ENCODE measurements at places on chromosomes 1 and 21.
A peak's percentile ranks its signal among the peaks of the same experiment; 100 is the strongest.

- DNase-seq: no peak
Observed at GRCh38 chr1:16276302-16277030, 39.5 kb upstream of the CPLANE2 start.

DNA sequence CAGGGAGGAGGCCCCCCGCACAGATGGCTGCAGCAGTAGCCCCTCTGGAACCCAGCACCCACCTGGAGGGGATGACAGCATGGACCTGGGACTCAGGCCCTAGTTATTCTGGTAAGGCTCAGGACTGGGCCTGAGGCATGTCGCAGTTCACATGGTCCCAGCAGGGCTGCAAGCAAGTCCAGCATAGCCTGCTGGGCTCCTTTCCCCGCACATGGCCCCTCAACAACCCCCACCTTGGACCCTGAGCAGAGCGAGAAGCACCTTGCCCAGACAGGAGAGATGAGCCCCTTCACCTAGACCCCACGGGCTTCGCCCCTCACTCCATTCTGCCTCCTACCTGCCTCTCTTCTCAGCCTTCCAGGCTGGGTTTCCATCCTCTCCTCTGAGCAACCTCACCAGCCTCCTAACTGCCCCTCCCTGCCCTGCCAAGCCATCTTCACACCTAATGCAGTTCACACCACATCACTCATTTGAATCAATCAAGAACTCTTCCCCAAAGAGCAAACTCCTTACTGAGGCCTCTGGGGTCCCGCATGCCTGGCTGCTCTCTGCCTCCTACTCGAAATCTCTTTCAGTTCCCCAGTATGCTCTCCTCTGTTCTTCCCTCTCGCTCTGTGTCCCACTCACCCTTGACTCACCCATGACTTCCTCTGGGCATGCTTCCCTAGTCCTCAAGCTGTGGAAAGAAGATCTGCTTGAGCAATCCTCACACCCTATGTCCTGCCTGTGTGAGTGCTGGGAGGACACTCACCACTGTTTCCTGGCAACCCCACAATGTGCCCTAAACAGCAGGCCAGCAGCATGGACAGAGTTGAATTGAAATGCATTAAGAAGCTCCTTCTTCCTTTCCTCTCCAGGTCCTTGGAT is 9.4 kb upstream of the THEMIS2 start:
- no peak for DNase-seq

DNA sequence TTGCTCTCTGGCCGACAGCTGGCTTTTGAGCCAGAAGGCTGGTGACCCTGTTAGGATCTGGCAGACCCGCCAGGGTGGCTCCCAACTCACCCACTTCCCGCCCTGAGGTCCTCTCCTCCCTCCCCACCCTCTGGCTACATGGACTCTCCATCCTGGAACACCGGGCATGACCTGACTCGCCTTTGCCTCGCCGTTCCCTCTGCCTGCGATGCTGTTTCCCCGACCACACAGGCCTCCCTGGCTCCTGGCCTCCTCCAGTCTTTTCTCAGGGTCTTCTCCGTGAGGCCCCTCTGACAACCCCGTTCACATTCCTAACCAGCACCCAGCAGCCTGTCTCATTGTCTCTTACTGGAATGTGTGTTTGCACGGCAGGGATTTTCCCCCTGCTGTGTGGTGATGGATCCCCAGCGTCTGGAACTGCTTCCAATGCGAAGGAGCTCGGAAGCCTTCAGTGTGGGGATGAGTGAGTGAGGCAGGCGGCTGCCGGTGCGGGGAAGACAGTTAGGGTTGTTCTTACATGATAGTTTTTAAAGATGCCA is 46.0 kb upstream of the POFUT2 start:
- no peak for DNase-seq

DNA sequence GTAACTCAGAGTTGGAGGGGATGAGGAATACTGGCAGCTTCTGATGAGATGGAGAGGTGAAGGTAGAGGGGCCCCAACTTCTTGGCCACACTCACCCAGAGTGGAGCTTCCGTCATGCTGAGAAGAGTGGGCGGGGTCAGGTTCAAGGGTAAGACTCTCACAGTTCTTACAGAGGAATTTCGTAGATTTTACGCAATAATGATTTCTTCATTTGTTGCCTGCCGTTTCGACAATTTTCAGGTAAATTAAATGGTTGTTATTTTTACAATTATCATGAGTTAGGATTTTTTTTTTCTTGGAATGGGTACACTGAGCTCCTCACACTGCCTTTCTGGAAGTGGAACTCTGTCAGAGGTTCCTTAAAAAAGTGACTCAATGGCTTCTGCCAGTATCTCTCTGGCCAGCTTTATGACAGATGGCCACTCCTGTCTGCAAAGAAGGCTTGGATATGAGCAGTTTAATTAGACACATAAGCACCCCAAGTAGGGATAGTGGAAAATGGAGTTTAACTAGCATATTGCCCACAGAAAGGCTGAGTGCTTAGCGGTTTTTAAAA is 13.8 kb upstream of the NLRP3 start:
- no peak for DNase-seq

- DNase-seq: no peak
Observed at GRCh38 chr1:53546409-53547155, 87.4 kb downstream of the DMRTB1 start.

DNA sequence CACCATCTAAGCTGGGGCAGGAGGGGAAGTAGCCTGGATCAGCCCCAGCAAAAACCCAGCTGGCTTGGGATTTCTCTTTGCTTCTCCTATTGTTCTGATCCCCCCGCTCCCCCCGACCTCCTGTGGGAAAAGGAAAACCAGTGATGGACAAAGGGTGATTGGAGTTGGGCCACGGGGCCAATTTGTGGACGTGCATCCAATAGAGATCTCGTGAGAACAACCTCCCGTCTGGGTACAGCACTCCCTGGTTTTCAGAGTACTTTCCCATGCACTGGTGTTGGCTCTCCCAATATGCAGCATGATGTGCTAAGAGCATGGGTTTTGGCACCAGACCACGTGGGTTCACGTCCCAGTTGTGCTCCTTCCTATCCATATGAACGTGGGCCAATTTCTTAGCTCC is 9.0 kb downstream of the BLACAT1 start:
- DNase-seq: no peak

- no peak for DNase-seq
Observed at GRCh38 chr1:35122311-35122710, 43.1 kb downstream of the ZMYM1 start.

GRCh38 chr1:151577173-151577572 is 34.7 kb upstream of the SNX27 start:
- no peak for DNase-seq

DNA sequence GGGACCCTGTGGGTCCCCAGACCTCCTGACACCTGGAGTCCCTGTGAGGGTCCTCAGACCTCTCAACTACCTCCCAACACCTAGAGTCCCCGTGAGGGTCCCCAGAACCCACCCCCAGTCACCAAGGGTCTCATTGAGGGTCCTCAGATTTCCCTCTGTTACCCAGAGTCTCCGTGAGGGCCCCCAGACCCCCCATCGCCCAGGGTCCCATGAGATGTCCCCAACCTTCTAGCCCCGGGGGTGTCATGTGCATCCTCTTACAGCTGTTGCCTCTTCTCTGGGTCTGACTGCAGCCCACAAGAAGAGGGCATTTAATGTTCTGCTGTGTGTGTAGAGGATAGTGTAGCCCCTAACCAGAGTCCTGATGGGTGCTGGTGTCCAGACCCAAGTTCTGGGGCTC is 2.0 kb upstream of the GJC2 start:
- no peak for DNase-seq

DNA sequence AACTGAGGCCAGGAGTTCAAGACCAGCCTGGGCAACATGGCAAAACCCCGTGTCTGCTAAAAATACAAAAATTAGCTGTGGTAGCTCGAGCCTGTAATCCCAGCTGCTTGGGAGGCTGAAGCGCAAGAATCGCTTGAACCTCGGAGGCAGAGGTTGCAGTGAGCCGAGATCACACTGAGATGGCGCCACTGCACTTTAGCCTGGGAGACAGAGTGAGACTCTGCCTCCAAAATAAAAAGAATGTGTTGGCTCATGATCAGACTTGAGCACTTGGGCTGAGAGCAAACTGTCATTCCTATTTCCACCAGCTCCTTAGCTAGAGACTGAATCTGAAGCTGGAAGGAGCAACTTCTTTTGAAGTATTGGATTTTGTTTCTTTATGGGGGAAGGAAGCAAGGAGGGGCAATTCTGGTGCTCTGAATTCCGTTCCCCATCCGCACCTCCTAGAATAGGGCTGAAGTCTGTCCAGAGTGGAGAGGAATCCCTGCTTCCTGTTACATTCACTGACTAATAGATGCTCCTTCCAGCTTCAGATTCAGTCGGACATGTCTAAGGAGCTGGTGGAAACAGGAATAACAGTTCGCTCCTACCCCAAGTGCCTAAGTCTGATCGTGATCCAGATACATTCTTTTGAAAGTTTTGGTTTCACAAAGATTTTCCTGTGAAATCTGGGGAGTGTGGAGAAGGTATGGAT is 3.8 kb downstream of the ZNF672 start:
- DNase-seq: peak; percentile 63

DNA sequence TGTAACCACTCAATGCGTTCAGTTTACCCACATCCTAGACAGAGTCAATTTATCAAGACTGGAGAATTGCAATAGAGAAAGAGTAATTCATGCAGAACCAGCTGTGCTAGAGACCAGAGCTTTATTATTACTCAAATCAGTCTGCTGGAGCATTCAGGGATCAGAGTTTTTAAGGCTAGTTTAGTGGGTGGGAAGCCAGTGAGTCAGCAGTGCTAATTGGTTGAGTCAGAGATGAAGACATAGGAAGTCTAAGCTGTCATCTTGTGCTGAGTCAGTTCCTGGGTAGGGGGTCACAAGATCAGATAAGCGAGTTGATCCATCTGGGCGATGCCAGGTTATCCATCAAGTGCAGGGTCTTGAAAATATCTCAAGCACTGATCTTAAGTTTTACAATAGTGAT is 499.6 kb downstream of the MRPL39 start:
- no peak for DNase-seq

- no peak for DNase-seq
Observed at GRCh38 chr1:155035936-155036335, 2.3 kb downstream of the DCST1 start.

- no peak for DNase-seq
Observed at GRCh38 chr1:100988121-100988520, 37.5 kb downstream of the DPH5 start.

- no peak for DNase-seq
Observed at GRCh38 chr1:214310010-214310409, 29.1 kb downstream of the SMYD2 start.

GRCh38 chr1:72177711-72178110 is 104.6 kb downstream of the NEGR1 start:
- DNase-seq: no peak

- no peak for DNase-seq
Observed at GRCh38 chr1:164765557-164765956, 206.6 kb downstream of the PBX1 start.

DNA sequence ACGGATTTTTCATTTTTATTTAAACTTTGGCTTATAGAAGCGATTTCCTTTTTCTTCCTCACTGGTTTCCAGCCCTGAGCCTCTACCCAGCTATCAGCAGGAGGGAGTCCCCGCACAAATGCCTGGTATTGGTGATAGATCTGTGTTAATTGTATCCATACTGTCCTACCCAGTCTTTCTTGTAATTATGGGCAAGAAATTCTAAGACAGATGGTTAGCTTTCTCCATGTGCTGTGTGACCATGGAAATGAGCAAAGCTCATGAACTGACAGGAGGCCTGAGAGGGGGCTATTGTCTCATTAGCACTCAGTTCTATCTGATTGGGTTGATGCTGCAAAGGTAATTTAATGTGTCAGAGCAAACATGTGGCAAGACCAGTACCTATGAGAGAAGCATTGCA is 108.1 kb upstream of the IVNS1ABP start:
- DNase-seq: no peak

DNA sequence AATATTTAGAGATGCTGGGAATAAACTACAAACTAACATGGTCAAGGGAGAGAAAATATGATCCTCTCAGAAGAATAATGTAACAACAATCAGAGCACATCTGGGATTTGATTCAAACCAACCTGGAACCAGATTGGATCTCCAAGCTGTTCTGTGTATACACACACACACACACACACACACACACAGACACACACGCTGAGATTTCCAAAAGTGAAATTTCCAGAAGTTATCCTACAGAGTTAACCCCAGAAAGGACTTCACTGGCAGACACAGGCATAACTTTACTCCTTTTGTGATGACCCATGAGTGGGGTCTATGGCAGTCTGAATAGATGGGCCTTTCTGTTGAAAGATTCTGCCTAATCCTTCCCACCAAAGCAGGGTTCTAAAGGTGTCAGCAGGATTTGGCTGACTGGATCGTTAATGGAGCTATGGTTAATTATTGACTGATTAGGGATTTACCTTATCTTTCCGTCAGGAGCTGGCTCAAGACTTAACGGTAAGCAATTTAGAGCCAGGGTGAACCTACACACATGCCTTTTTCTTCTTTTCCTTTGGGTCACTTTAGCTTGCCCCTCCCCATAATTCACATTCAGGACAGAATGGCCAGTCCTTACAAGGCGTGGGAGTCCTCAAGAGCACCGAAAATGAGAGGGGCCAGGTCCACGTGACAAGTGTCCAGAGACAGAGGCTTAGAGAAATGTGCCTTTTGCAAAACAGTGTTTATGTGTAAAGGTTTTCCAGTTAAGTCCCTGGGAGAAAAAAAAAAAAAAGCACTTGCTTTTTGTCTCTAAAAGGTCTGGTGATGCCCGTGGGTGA is 10.9 kb upstream of the PROX1 start:
- DNase-seq: no peak

DNA sequence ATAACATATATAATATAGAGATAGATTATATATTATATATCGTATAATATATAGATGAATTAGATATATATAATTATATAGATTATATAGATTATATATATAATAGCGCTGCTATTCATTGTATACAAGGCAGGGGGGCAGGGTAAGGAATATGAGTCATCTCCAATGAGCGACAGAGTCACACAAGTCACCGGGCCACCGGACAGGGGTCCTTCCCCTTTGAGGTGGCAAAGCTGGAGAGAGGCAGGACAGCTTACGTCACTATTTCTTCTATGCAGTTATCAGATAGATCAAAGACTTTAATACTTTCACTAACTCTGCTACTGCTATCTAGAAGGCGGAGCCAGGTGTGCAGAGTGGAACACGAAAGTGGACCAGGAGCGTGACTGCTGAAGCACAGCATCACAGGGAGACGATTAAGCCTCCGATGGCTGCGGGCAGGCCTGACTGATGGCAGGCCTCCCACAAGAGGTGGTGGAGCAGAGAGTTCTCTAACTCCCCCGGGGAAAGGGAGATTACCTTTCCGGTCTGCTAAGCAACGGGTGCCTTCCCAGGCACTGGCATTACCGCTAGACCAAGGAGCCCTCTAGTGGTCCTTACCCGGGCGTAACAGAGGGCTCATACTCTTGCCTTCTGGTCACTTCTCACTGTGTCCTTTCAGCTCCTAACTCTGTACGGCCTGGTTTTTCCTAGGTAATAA is 2154.7 kb downstream of the MRPL39 start:
- peak; percentile 10 for DNase-seq

DNA sequence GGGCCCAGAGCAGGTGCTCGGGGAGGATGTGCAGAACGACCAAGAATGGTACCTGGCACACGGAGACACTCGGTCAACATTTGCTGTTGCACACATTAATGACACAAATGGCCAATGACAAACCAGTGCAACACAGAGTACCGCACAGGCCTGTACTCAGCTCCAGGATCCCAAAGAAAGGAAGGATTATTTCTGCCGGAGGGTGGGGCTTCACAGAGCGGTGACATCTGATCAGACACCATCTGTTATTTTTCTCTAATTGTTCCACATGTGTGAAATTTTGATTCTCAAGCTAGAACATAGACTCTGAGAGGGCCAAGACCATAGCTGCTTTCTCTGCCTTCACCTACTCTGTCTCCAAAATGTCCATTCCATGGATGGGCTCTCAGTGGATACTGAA is 100.4 kb downstream of the MRPL37 start:
- DNase-seq: no peak
